Stimulated activated CD8-positive, alpha-beta memory T cell treated with anti-CD3 and anti-CD28 coated beads, Interleukin-2, amount 100 ng/mL, for 48 hours (primary cell): ENCODE measurements at places on chromosomes 6 and 20.

DNA sequence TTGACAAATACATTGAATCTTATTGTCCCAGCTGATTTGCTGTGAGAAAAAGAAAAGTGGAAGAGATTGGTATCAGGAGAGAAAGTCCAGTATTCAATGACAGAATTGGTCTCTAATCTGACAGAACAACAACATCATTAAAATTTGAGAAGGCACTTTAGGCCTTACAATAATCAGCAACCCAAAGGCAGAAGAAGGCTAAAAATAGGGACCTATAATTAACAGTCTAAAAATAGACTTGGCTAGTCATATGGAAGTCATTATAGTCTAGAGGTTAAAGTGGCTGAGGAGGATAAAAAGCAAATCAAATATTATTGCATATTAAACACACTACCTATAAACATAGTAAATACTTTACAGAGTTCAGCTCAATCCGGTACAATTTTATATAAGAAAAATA is 393.6 kb upstream of the JAG1 start:
- no peak for DNase-seq

- DNase-seq = no peak
These were observed 26.2 kb upstream of the FOXP4 start for GRCh38 chr6:41519745-41520699.

- no peak for DNase-seq
These were observed 513.0 kb downstream of the EPHA7 start for GRCh38 chr6:92906385-92906784.

GRCh38 chr6:151616091-151616513 is 122.3 kb downstream of the CCDC170 start:
- no peak for DNase-seq
